ENCODE measurements at places on chromosomes 7 and 10.

- DNase-seq = peak; percentile 31
These were observed 29.8 kb downstream of the MTURN start for GRCh38 chr7:30164567-30164966.

- no peak for DNase-seq
These were observed 1.9 kb downstream of the INA start for GRCh38 chr10:103278862-103279298.

DNA sequence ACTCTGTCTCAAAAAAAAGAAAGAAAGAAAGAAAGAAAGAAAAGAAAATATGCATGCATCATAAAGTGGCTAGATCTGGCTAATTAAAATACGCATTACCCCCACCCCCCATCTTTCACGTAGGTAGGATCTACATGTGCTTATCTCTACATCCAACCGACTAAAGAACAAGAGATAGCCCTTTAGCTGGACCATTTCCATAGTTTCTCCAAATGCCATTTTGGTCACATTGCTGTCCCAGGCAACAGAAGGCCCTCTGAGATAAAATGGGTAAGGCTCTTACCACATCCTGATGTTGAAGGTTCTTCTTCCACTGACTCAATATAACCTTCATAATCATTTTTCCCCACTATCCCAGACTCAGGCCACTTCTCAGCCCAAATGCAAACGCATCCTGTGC, 31.5 kb downstream of the PIK3AP1 start:
- no peak for DNase-seq

- no peak for DNase-seq
These were observed 31.9 kb downstream of the ANXA11 start for GRCh38 chr10:80173466-80173865.

DNA sequence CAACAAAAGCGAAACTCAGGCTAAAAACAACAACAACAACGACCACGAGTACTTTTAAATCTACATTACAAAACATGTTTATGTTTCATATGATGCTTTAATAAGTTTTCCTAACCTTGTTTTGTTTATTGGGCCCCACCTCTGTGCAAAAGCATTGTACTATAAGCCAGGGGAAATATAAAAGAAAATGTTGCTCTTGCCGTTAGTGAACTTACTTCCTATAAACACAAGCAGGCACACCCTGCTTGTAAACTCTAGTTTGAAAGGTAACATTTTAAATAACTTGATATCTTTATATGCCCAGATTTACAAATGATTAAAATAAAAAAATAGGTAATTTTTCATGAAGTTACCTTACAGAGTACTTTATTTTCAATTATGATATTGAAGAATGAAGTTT, 19.2 kb upstream of the EPC1 start:
- DNase-seq = no peak

- DNase-seq = no peak
These were observed 214.6 kb upstream of the TMEM72 start for GRCh38 chr10:44696496-44696895.

GRCh38 chr10:97713339-97713825, at the start of gene MARVELD1:
Gene MARVELD1 (plus strand): TSS chr10:97713730. CDS start chr10:97713877, 147 bp downstream.
- no peak for DNase-seq

DNA sequence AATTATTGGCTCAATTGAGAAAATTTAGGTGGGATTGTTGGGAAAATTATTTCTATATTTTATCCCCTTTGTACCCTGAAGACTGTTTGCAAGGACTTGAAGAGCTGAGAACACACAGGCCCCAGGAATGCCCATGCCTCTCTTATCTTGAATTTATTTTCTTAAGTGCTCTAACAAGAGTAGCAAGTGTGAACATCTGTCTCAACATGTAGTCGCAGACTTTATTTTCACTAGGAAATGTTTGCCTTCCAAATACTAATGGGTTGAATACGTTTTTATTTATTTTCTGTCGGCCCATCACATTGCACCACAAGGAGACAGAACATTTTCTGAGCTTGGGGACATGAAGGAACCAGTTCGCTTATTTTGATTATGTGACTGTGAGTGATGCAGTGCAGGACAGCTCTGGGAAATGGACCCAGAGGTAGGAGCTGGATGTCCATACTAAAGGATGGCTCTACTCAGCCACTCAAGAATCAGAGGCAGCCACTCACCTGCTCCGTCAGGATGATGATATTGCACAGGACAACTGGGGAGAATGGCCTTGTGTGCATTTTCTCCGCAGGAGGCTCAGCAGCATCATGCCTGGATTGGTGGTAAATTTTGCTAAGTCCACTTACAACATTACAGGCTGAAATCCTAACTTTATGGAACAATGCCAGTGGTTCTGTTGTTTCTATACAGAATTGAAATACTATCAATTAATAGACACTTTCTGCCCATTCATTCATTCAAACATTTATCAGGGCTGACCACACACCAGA, 332.7 kb downstream of the FGFR2 start:
- DNase-seq = no peak

- no peak for DNase-seq
These were observed 7.2 kb downstream of the SFTPD start for GRCh38 chr10:79941585-79942210.

DNA sequence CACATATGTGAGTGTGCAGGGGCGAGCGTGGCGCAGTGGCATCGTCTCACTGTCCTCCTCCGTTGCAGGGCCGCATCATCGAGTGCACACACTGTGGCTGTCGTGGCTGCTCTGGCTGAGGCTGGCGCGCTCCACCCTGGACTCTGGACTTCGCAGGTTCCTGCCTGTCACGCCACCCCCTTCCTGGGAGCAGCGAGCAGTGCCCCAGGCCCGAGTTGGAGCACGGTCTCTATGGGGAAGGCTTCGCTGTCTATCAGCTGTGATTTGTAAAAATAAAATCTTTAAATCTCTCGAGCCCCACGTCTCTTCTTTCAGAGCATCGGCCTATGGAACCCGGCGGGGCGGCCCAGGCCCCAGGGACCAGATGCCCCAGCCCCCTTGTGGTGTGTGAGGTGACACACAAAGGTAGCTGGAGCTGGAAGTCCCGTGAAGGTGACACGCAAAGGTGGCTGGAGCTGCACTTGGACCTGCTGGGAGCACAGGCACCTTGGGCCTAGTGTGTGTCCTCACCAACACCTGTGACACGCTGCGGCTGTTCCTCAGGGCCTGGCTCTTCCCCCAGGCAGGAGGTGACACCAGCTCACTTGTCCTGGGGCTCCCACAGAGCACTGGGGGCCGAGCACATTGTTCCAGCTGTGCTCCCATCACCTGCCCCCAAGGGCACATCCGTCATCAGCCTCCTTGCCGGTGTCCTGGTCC, 10.7 kb downstream of the BUD31 start:
- no peak for DNase-seq

- no peak for DNase-seq
These were observed 62.3 kb downstream of the C10orf120 start for GRCh38 chr10:122637376-122637775.

DNA sequence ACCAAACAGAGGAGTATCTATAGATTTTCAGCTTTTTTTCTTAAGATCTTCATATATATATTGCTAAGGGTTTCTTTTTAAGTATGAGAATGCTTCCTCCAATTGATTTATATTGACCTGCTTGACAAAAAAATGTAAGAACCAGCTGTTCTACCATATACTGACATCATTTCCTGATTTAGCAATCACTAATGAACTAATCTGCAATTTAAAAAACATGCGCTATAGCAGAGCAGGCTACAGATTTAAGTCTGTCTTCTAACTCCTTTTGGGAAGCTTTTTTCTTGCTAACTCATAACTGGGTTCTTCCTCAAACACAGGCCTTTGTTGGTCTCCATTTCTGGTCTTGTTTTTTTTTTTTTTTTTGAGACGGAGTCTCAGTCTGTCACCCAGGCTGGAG, 33.2 kb downstream of the ABCC2 start:
- no peak for DNase-seq

DNA sequence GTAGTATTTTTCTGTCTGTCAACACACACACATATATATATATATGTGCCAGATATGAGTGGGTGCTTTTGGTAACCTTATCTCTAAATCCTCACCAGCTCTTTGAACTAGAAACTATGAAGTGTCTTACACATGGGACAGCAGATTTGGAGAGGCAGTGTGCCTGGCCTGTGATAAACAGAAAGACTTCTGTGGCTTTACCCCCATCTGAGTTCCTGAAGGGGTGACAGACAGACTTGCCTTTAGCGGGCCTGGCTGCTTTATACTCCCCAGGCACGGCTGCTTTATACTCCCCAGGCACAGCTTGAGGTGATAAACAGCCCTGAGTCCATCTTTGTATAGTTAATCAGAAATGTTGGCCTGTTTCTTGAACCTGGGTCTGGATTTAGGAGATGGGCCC, 5.6 kb downstream of the BAG3 start:
- DNase-seq = no peak

GRCh38 chr10:125025341-125025740, 83.4 kb downstream of the ZRANB1 start:
- no peak for DNase-seq

Data from SHP77 treated with DMSO at 0.1 percent for 48 hours (cell line).